ENCODE measurements at places on chromosomes 11 and 22. TPM values are rescaled to one million over a fixed set of nuclear protein-coding genes. Genes with fewer than 3 reads are reported as not detected.

DNA sequence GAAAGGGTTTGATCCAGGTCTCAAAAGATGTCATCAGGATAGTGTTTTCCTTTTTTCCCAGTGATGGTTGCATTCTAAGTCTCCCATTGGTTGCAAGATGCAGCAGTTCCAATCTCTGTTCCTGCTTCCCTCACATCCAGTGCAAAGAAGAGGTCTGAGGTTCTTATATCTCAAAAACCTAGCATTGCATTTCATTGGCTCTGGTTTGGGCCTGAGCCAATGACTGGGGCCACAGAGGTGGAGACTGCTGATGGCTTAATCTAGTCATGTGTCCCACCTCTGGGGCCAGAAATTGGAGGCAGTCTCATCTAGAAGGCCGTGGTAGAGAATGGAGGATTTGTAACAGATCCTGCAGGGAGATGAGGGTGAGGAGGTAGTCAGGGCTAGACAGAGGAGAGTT is 13.2 kb upstream of the MICAL2 start:
- no peak for DNase-seq

GRCh38 chr11:87374038-87374807 is 336.5 kb downstream of the TMEM135 start:
- no peak for DNase-seq

- DNase-seq = no peak
Measured at GRCh38 chr11:111582163-111582562, 20.1 kb upstream of the SIK2 start.

DNA sequence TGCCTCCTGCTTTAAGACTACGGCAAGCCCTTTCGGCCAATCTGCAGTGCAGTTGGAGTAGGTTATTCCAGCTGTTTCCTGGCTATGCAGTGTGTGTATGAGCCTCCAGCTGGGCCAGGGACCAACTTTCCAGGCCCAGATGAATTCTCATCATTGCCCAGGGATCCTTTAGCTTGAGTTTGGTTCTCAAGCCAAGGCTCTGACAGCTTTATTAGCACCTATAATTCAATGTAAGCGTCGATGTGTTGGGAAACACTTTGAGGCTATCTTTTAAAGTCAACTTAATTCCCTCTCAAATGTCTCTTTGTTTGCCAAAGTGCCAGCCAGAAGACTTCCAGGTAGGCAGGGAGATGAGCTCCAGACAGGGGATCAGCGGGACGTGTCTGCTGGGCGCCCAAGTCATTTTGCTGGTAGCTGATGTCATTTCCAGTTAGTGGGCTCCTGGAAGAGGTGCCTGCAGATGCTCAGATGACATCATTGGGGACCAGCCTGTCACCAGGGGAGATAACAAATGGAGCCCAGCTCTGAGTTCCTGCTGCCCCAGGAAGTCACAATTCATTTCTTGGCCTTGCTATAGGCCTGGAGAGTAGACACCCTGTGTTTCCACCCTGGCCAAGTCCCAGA is 520.4 kb downstream of the SOX6 start:
- DNase-seq = no peak

- no peak for DNase-seq
Measured at GRCh38 chr22:44741929-44742328, 10.4 kb upstream of the ARHGAP8 start.

DNA sequence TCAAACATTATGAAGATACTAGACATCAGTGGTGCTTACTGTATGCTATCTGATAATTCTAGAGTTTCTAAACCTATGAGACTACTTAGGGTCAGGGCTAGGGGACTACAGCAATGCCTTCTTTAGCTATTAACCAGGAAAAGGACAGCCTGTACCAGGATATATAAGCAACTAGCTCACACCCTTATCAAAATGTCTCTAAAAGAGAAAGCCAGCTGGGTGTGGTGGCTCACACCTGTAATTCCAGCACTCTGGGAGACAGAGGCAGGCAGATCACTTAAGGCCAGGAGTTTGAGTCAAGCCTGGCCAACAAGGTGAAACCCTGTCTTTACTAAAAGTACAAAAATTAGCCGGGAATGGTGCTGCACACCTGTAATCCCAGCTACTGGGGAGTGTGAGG is 55.8 kb downstream of the RAB6A start:
- DNase-seq = no peak

Gene MRGPRE
- total RNA-seq = not detected

Gene CSNK1E
- 121 TPM for total RNA-seq

Gene ISX
- total RNA-seq = not detected

All from LHCN-M2 (cell line).